Aorta (tissue), 5 donors: ENCODE measurements at places on chromosomes 2 and 18. TPM values are rescaled to one million over a fixed set of nuclear protein-coding genes. Genes with fewer than 3 reads are reported as not detected.
A peak's percentile ranks its signal among the peaks of the same experiment; 100 is the strongest.

PTPRN gene
- not detected for total RNA-seq

PLGLB2 gene
- 0.62 TPM for total RNA-seq

ALPI gene
- not detected for total RNA-seq

TMEM17 gene
- 1.1 TPM for total RNA-seq

TMEM163 gene
- 0.62 TPM for total RNA-seq

SLC4A3 gene
- total RNA-seq, result 5.4 TPM

TFCP2L1 gene
- total RNA-seq, result 1.7 TPM

UGT1A10 gene
- not detected for total RNA-seq

FAM237A gene
- not detected for total RNA-seq

- no peaks in the 10 kb centered on the region for H3K27me3 ChIP-seq
- peaks cover 6% of the 10 kb centered on the region for H3K4me1 ChIP-seq
- DNase-seq, result peak; percentile 90
- H3K27ac ChIP-seq, result no peak within 1 kb of the TSS
Measured at GRCh38 chr2:105398336-105399206, at the start of gene FHL2. TSS of gene FHL2 (minus strand) at chr2:105399051. CDS start at chr2:105386516, 12,535 bp downstream.

DNA sequence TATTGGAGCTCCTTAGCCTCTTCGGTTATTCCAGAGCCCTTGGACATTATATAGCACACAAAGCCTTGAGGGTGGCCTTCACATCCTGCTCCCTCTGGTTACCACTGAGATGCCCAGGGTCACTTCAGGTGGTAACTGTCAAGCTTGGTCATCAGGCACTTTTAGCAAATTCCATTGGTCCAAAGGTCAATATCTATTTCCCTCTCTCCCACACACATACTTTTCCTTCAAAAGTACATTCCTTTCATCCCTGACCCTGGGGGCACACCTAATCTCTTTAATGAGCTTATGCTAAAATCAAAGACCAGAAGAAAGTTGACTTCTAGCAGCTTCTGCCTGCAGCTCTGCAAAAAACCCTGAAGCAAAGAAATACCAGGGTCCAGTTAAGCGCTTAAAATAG, 172.0 kb upstream of the NRP2 start:
- no peaks in the 10 kb centered on the region for H3K27me3 ChIP-seq
- no peak for DNase-seq
- no peaks in the 10 kb centered on the region for H3K36me3 ChIP-seq

- H3K27me3 ChIP-seq, result no peaks in the 10 kb centered on the region
- no peaks in the 10 kb centered on the region for H3K36me3 ChIP-seq
- no peak for DNase-seq
- no peaks in the 10 kb centered on the region for H3K4me1 ChIP-seq
- H3K27ac ChIP-seq, result no peak overlapping the region
- H3K4me3 ChIP-seq, result no peak overlapping the region
Measured at GRCh38 chr18:75170916-75171315, 38.0 kb downstream of the PTGR3 start.

- H3K27me3 ChIP-seq, result no peaks in the 10 kb centered on the region
- DNase-seq, result no peak
- H3K27ac ChIP-seq, result no peak overlapping the region
- no peak overlapping the region for H3K4me3 ChIP-seq
- H3K36me3 ChIP-seq, result no peaks in the 10 kb centered on the region
- no peaks in the 10 kb centered on the region for H3K4me1 ChIP-seq
Measured at GRCh38 chr2:26646986-26647672, 6.0 kb upstream of the CIB4 start.

GRCh38 chr2:98252038-98252773, 94.0 kb upstream of the CNGA3 start:
- no peak overlapping the region for H3K27ac ChIP-seq
- no peak for DNase-seq
- H3K36me3 ChIP-seq, result no peaks in the 10 kb centered on the region
- no peak overlapping the region for H3K4me3 ChIP-seq
- H3K27me3 ChIP-seq, result no peaks in the 10 kb centered on the region
- H3K4me1 ChIP-seq, result no peaks in the 10 kb centered on the region

DNA sequence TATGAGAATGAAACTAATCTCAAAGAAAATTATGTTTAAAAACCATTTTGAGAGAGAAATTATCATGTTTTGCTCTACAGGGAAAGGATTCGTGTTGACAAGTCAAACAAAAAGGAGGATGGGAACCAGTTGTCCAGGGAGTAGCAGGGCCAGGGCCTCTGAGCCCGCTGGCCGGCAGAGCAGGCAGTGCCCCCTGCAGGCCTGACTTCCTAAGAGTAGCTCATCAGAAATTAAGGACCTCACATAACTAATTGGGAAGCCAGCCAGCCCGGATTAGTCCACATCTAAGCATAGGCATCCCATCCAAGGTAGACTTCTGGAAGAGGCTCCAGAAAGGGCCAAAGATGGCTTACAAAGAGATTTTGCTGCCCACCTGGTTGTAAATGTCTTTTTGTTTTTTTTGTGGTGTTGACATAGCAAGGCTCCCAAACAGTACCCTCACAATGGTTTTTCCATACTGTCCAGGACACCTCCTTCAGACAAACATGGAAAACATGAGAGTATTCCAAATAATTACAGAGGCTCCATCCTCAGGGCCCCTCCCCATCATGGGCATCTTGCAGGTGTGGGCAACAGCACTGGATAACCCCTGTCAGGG, 241.2 kb upstream of the TANK start:
- no peaks in the 10 kb centered on the region for H3K36me3 ChIP-seq
- H3K4me1 ChIP-seq, result peaks cover 4% of the 10 kb centered on the region
- H3K27ac ChIP-seq, result no peak overlapping the region
- H3K27me3 ChIP-seq, result no peaks in the 10 kb centered on the region
- peak; percentile 75 for DNase-seq

DNA sequence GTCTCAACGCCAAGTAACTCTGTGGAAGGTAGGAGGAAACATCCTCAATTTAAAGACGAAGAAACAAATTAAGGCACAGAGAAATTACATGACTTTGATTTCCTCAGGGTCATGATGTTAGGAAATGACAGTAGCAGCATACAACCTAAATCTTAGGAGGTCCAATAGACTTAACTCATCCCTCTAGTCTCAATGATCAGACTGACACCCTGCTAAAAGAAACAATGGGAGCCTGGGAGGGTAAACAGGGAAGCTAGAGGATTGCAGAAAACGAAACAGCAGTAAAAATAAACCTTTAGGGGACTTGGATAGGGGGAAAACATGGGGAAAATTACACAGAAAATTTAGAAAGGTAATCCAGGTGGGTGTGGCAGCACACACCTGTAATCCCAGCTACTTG, 56.0 kb downstream of the ROCK2 start:
- H3K36me3 ChIP-seq, result peaks cover 4% of the 10 kb centered on the region
- H3K27ac ChIP-seq, result no peak overlapping the region
- peaks cover 5% of the 10 kb centered on the region for H3K4me1 ChIP-seq
- DNase-seq, result no peak

DNA sequence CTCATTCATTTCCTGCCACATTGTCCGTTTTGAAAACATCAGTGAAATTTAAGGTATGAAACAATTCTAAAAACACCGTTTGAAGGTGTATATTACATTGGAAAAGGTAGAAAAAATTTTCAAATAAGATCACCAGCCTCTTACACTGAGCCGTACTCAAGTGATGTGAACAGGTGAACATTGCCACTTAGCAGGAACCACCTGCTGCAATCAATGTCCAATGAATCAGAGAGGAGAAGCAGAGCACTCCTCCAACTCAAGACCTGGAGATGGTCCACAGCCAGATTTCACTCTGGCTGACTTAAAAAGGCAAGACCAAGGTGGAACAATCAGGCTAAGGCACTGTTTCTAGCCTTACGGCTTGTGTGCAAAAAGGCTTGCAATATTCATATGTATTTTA, 110.3 kb upstream of the TTN start:
- peaks cover 1% of the 10 kb centered on the region for H3K4me1 ChIP-seq
- no peaks in the 10 kb centered on the region for H3K36me3 ChIP-seq
- no peak overlapping the region for H3K4me3 ChIP-seq
- no peak overlapping the region for H3K27ac ChIP-seq
- H3K27me3 ChIP-seq, result no peaks in the 10 kb centered on the region

DNA sequence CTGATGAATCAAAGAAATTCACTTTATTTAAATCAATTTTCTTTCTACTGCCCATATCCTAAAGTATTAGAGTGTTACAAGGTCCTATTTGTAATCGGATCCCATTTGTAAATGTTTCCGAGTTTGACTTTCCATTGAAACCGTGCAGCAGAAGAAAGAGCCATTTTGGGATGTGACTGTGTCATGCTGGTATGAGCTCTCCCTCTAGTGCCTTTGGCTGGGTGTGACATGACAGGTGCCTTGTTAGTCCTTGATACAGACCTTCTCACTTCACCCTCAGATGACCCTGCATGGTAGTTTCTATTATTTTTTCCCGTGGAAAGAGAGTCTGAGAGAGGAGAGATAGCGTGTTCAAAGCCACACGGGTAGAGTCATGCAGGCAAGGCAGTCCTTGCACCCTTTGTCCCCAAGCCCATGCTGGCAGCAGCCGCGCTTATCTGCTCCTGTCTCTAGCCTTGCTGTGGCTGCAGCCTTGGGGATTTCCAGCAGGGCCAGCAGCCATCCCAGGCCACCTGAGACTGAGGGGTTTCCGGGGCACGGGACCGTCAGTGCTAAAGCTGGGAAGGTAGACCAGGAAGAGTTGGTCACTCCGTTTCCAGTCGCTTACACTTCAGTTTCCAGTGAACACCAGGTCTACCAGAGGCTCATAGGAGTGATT, 21.4 kb downstream of the CHMP1B start:
- no peak overlapping the region for H3K27ac ChIP-seq
- no peaks in the 10 kb centered on the region for H3K4me1 ChIP-seq
- H3K4me3 ChIP-seq, result no peak overlapping the region
- no peaks in the 10 kb centered on the region for H3K27me3 ChIP-seq
- DNase-seq, result no peak

GRCh38 chr2:7019191-7019590, 102.0 kb downstream of the RNF144A start:
- no peaks in the 10 kb centered on the region for H3K27me3 ChIP-seq
- H3K4me3 ChIP-seq, result no peak overlapping the region
- H3K4me1 ChIP-seq, result no peaks in the 10 kb centered on the region
- no peaks in the 10 kb centered on the region for H3K36me3 ChIP-seq
- no peak overlapping the region for H3K27ac ChIP-seq

- H3K36me3 ChIP-seq, result no peaks in the 10 kb centered on the region
- H3K4me1 ChIP-seq, result no peaks in the 10 kb centered on the region
- no peak overlapping the region for H3K27ac ChIP-seq
- H3K4me3 ChIP-seq, result no peak overlapping the region
- no peaks in the 10 kb centered on the region for H3K27me3 ChIP-seq
Measured at GRCh38 chr2:239009589-239009961, 161.7 kb downstream of the TWIST2 start.

- H3K27ac ChIP-seq, result no peak overlapping the region
- H3K4me1 ChIP-seq, result no peaks in the 10 kb centered on the region
- H3K36me3 ChIP-seq, result no peaks in the 10 kb centered on the region
- DNase-seq, result no peak
- no peak overlapping the region for H3K4me3 ChIP-seq
Measured at GRCh38 chr2:133653056-133653455, 84.8 kb upstream of the NCKAP5 start.

DNA sequence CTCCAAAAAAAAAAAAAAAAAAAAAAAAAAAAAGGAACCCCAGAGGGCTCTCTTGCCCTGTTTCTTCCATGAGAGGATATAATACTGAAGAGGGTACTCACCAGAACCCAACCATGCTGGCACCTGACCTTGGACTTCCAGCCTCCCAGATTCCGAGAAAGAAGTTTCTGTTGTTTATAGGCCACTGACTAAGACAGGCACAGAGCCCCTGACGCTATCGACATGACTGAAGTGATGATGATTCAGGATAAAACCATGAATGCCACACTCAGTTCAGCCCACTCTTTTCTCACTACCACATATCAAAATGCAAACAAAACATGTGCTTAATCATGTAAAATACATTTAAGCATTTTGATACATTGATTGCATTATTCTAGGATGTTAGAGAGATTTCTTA, 66.1 kb upstream of the CDCA7 start:
- DNase-seq, result no peak
- no peak overlapping the region for H3K4me3 ChIP-seq

DNA sequence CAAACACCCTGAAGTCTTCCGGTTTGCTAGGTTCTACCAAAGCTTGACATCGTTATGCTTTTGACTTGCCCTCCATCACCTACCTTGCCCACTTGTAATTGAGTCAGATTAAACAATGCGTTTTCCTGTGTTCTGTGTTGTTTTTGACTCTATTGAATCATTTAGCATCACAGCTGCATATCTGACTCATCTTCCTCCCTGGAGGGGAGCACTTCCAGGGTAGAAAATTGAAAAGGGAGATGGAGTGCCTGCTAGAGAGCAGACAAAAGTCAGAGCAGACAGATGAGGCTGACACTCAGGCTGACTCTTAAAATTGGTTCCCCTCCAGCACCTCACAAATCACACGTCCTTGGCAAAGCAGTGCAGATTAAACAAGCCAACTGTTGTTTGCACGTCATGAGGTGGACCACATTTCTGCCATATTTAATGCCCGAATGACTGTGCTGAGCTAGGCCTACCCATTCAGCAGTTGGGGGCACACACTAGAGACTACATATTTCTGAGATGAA, 2.2 kb downstream of the MPP4 start:
- H3K27ac ChIP-seq, result no peak overlapping the region
- no peaks in the 10 kb centered on the region for H3K36me3 ChIP-seq
- H3K27me3 ChIP-seq, result no peaks in the 10 kb centered on the region
- H3K4me1 ChIP-seq, result peaks cover 1% of the 10 kb centered on the region
- H3K4me3 ChIP-seq, result no peak overlapping the region
- no peak for DNase-seq

DNA sequence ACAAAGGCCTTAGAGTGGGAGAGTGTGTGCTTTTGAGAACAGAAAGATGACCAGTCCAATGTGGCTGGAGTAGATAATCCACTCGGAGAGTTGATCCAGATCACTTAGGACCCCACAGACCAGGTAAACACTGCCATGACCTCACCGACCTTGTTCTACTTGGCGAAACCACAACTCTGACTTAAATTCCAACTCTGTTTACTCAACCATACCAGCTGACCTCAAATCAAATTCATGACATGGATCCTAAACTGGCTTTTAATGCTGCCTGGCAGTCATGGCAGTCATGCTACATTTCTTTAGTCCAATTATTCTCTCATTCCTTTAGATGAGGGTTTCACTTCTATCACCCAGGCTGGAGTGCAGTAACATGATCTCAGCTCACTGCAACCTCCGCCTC, 347.1 kb upstream of the FAM98A start:
- H3K27me3 ChIP-seq, result no peaks in the 10 kb centered on the region
- no peak for DNase-seq

DNA sequence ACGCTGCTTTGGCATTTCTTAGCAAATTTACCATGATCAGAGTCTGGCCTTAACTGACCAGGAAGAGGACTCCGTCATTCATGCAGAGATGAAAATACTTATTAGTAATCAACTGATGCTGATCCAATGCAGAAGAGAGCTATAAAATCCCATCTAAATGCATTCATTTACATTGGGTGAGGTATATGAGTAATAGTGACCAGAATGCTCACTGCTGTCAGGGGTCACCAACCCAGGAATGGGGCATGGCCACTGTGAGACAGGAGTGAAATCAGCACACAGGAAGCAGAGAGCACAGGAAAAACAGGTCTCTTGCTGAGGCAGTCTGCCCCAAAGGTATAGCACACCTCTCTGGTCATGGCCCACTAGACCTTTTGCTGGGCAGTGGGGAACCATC, 68.1 kb upstream of the TMEM247 start:
- H3K4me1 ChIP-seq, result no peaks in the 10 kb centered on the region
- no peak overlapping the region for H3K27ac ChIP-seq
- no peak for DNase-seq
- no peaks in the 10 kb centered on the region for H3K36me3 ChIP-seq
- H3K4me3 ChIP-seq, result no peak overlapping the region
- no peaks in the 10 kb centered on the region for H3K27me3 ChIP-seq

GRCh38 chr2:219744600-219744999, 117.2 kb downstream of the SLC4A3 start:
- H3K36me3 ChIP-seq, result no peaks in the 10 kb centered on the region
- no peaks in the 10 kb centered on the region for H3K27me3 ChIP-seq
- DNase-seq, result no peak
- no peaks in the 10 kb centered on the region for H3K4me1 ChIP-seq
- no peak overlapping the region for H3K4me3 ChIP-seq
- no peak overlapping the region for H3K27ac ChIP-seq
